Hypothalamus (tissue), 51 donors: ENCODE measurements at places on chromosomes 1 and 21.

DNA sequence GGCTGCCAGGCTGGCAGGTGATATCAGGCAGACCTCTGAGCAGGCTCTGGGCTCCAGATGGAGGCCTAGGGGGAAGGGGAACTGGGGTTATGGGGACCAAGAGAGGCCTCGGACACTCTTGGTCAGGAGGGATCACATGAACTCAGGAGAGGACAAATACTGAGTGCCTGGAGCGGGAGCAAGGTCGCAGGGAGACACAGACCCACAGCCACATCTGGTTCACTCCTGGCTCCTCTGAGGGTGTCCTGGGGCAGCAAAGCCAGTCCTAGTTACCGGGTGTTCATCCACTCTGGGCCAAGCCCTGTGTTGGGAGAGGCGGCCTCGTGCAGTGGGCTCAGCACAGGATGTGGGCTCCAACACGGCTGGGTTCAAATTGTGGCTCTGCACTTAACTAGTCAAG is 239.0 kb downstream of the PTPRU start:
- no peak for DNase-seq

DNA sequence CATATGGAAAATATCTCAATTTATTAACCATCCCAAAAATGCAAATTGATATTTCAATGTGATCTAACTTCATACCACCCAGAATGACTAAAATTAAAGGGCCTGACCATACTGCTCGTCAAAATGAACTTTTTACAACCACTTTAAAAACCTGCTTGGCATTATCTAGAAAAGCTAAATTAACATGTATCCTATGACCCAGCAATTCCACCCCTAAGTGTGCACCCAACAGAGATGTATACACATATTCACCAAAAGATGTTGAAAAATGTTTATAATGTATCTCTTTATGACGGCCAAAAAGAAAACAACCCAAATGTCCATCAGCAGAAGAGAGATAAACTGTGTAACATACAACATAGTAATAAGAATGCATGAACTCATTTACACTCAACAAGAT is 1.6 kb upstream of the BCAR3 start:
- no peak for DNase-seq

- DNase-seq: no peak
These were observed 36.4 kb downstream of the VPS26C start for GRCh38 chr21:37230632-37231248.

- DNase-seq: no peak
These were observed 4.1 kb downstream of the KRTAP13-4 start for GRCh38 chr21:30434033-30434631.

DNA sequence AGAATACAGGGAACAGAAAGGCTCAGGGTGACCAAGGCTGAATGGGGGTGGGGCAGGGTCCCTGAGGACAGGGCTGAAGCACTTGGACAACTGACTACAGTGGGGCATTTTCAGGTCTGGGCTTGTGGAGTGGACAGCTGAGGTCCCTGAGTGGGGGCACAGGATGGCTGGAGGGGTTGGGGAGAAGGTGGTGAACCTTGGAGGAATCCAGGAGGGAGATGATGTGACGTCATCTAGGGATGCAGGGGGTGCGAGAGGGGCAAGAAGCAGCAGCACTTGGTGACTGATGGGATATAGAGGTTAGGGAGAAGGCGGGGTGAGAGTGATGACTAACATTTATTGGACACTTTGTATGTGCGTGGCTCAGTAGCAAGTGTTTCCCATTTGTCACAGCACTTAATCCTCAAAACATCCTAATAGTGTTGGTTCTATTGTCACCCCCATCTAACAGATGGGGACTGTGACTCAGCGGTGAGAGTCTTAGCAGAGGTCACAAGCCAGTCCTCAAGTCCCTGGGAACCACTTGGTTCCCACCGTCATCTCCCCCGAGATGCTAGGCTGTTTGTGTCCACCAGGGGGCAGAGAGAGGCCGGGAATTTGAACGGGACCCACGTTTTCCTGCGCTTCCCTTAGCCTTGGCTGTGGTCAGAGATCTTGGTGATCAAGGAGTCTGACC is 27.9 kb upstream of the BMP8B start:
- DNase-seq: peak; percentile 64

DNA sequence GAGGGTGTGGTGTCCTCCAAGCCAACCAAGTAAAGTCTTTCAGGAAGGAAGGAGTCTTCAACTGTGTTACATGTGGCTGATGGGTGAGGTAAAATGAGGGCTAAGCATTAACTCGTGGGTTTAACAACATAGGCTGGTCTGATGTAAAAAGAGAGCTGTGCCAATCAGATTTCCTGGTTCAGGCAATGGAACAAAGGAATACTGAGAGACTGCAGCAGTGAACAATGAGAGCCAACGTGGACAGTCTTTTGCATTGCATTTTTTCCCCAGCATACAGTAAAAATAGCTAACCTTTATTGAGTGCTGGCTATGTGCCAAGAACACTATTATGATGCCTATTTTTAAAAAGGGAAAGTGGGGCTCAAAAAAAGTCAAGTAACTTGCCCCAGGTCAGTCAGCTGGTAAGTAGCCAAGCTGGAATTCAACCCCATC is 31.1 kb downstream of the DLGAP3 start:
- DNase-seq: no peak

DNA sequence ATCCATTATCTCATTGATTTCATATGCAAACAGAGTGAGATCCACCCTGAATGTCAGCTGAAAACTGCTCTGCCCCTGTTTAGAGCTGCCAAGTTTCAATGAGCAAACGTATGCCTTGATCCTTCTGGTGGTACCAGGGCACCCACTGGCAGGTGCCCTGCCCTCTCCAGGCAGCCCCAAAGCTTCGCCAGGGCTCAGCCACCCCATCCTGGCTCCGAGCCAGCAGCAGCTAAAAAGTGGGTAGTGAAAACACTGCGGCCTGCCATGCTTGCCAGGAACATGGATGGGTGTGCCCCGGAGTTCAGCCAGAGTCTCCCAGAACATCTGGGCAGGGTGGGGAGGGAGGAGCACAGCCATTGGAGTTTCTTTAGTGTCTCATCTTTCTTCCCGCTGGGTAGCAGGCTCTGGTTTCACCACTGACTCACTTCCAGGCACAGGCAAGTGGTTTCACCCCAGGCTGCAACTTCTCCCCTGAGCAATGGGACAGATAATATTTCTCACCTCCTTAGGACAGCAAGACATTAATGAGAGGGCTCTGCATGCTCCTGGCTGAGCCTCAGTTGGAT is 8.1 kb upstream of the LMX1A start:
- DNase-seq: no peak

GRCh38 chr1:113401728-113402127 is 11.4 kb downstream of the MAGI3 start:
- DNase-seq: no peak

DNA sequence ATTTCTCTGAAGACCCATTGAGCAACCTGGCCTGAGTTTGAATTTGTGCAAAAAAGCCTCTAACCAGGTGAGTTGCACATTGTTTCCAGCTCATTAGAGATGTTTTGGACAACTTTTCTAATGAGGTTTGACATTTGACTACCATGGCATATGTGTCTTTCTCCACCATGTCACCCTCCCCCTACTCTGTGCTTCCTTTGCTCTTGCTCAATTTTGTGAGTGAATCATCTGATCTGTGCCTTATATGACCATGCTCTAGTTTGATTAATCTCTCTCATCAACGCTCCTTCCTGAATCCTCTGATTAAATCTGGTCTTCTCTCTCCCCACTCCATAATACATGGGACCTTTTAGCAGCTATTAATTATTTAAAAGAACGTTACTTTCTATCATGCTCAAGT is 144.8 kb upstream of the SAMSN1 start:
- DNase-seq: no peak

GRCh38 chr1:21573971-21574465 is 64.8 kb downstream of the ALPL start:
- DNase-seq: peak; percentile 4

DNA sequence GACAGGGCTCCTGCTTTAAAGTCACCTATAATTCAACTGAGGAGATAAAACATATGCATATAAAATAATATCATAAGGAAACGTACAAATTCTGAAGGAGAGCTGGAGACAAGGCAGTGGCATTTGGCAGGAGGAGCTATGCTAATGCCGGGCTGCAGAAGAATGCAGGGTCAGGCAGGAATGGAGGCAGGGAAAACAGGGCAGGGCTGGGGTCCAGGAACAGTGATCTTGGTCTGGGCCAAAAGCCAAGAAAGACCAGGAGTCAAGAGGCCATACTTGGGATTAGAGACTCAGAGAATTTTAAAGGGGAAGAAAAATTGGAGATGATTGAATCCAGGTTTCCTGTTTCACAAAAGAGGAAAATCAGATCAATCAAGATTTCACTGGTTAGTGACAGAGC is 20.0 kb upstream of the BRDT start:
- DNase-seq: no peak

DNA sequence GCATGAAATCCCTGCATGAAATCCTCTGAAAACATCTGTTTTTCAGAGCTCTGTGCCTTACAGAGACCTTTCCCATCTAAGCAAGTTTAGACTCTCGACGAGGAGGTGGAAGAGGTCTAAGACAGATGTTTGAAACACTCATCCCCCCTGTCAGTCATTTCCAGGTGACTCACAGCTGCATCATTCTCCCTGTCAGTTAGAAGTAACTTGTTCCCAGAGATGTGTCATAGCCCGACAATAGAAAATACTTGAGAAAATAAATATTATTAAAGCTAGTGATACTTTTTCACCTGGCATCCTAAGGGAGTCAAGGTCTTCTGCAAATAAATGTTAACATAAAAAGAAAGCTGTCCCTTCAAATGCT is 41.6 kb upstream of the SEC16B start:
- no peak for DNase-seq

GRCh38 chr1:224377676-224378006 is 21.0 kb downstream of the CNIH4 start:
- DNase-seq: no peak

GRCh38 chr21:17441370-17441769 is 71.5 kb upstream of the CXADR start:
- no peak for DNase-seq

DNA sequence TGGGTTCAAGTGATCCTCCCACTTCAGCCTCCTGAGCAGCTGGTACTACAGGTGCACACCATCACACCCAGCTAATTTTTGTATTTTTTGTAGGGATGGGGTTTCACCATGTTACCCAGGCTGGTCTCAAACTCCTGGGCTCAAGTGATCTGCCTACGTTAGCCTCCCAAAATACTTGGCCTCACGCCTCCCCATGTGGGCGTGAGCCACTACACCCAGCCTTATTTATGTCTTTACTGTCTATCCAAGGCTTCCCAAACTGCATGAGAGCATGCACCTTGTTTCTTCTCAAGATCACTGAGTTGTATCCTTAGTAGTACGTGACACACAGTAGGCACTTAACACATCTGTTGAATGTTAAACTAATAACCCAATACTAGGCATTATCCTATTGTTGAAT is 14.2 kb downstream of the WASF2 start:
- DNase-seq: no peak

GRCh38 chr1:20684651-20685050 is 23.5 kb upstream of the DDOST start:
- no peak for DNase-seq

DNA sequence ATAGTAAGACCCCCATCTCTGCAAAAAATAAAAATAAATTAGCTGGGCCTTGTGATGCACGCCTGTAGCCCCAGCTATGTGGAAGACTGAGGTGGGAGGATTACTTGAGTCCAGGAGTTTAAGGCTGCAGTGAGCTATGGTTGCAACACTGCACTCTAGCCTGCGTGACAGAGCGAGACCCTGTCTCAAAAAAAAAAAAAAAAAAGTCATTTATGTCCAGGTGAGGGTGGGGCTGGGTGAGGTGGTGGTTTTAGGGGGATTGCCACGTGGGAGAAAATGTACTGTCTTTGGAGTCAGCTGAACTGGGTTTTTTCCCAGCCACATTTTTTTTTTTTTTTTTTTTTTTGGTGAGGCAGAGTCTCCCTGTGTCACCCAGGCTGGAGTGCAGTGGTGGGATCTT is 6.7 kb downstream of the PIK3CD start:
- no peak for DNase-seq

- no peak for DNase-seq
These were observed 100.0 kb upstream of the SERTAD4 start for GRCh38 chr1:210132582-210132981.

DNA sequence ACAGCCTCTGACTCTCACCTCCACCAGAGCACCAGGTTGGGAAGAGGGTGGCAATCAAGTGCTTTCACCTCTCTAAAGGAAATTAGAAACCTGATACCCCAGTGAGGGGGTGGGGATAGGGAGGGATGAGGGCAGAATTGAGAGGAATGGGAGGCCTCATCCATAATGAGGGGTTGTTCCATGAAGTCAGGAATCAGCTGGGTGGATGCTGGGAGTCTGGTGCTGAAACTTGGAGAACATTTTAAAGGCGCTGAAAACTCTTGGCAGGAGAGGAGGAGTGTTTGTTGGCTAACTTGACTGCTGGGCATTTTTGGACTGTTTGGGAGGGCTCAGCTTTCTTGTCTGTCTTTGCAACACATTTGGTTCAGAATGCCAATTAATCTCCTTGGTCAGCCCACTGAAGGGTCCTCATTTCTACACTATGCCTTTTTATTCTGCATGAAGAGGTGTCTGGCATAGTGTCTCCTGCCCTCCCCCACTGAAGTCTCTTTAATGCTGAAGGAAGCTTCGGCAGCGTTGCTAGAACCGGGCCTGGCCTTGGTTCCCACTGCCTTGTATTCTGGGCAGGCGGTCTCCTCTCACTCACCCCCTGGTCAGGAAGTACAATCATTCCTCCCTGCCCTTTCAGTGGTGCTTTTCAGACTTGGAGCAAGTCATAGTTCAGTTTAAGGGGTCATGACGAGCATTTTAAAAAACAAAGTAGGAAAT is 2.2 kb downstream of the PHGDH start:
- DNase-seq: peak; percentile 37

DNA sequence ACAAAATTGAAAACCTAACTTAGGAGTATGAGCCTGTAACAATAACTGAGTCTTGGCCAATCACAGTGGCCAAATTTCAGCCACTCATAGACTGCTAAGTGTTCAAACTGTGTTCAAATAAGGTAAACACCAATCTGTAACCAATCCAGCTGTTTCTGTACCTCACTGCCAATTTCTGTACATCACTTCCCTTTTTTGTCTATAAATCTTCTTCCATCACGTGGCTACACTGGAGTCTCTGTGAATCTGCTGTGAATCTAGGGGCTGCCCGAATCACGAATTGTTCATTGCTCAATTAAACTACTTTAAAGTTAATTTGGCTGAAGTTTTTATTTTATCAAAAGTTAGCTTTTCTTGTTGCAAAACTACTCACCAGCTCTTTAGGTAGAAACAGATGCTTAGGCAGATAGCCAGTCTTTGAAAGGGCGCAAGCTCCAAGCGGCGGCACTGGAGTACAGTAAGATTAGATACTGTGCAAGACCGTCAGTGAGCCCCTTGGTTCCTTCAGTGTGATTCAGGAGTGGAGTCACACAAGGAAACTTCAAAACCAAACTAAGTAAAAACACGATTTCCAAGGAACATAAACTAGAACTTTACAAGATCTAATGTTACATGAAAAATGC is 43.2 kb upstream of the ADGRL2 start:
- no peak for DNase-seq

GRCh38 chr1:207825719-207826556 is 74.1 kb downstream of the CD46 start:
- DNase-seq: no peak

DNA sequence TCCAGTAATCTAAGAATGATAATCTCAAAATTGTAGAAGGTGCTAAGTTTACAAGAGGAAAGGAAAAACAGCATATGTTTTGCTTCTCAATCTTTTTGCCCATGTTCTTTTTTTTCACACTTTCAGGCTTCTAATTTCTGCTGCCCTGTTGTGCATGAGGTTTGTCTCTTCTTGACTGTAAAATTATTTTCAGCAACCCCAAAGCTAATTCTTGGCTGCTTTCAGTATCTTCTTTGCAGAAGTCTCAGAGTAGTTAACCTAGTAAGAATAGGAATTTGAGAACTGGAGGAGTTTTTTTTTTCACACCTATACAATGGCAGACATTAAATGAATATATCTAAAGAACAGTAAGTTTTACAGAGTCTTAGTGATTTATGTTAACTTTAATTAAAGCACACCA is 26.4 kb downstream of the DENND2D start:
- DNase-seq: no peak
